Mesothelial cell of epicardium (in vitro differentiated cells): ENCODE measurements at places on chromosomes 7 and 10.

- DNase-seq: no peak
These were observed 2.9 kb downstream of the AKR1D1 start for GRCh38 chr7:138079137-138079536.

DNA sequence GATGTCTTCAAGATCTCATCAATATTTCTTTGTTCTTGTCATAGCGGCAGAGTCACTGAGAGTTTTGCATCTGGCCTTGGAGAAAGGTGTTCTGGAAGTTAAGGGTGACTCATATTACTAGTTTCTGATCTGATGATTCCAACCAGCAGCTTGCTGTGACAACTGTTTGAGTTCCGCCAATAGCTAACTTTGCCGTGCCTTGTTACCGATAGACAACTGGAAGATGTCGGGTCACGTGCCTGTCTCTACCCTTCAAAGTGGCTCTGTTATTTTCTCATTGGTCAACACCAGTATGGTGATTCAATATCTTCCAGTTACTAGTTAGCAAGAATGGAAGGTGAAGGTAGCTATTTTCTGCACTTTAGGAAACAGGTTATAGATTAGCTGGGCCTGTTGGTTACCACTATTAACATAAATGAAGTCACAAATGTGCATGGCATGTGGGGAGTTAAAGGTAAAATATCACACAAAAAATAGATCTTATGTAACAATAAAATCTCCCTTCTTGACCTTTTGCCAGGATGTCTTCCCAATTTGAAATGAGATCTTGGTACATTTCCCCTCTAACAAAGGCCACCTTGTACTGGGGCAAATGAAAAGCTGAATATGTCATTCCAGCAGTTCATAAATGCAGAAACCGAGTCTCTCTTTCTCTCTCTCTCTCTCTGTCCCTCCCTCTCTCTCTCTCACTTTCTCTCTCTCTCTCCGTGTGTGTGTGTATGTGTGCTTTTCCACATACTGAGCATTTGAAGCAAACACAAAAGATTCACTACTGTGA lies 2.6 kb upstream of the MGAM2 start:
- DNase-seq: no peak

DNA sequence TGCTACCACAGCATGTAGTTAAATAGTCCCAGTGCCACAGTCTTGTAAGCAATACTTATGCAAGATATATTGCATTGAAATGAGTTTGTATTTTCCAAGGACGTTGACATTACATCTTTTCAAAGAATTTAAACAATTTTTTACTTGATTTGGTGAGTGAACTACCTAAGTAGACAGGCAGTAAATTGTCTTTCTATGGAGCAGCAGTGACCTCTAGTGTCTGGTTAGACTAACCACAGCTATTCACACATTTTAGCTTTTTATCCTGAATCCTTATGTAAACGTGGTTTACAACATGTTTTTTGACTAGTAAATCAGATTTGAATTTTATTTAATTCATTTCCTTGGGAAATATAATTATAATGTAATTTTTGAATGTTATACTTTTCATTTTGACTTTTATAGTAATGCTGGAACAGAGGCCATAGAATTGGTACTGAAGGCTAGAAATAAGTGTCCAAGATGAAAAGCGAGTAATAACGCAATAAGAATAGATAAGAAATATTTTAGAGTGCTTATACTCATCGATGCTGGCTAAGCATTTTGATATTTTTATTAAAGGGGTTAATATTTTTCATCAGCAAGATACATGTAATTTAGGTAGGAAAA lies 5.6 kb downstream of the LRRTM3 start:
- DNase-seq: no peak

- DNase-seq: no peak
These were observed 9.4 kb upstream of the CALML5 start for GRCh38 chr10:5508786-5509185.

GRCh38 chr7:23247603-23248335 lies 1.2 kb downstream of the GPNMB start:
- DNase-seq: no peak

- DNase-seq: no peak
These were observed 197.6 kb downstream of the DIP2C start for GRCh38 chr10:491667-492424.

GRCh38 chr10:24272374-24272773 lies 63.4 kb downstream of the KIAA1217 start:
- DNase-seq: no peak

DNA sequence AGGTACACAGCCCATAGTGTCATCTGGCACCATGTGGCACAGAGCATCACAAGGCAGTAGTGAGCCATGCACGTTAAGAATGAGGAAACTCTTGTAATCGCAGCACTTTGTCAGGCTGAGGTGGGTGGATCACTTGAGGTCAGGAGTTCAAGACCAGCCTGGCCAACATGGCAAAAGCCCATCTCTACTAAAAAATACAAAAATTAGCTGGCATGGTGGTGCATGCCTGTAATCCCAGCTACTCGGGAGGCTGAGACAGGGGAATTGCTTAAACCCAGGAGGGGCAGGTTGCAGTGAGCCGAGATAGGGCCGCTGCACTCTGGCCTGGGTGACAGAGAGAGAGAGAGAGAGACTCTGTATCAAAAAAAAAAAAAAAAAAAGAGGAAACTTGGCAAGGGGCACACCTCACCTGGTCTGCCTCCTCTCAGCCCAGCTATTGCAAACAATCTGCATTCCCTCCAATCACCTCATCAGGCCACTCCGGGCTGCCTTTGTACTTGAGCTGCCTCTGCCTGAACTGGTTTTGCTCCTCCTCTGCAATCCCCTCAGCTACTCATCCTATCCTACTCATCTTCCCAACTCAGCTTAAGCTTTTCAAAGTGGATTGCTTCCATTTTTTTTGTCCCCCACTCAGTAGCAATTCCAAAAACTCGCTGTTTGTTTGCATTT lies 46.0 kb upstream of the OPTN start:
- no peak for DNase-seq

GRCh38 chr10:95236068-95236903 lies 42.2 kb downstream of the ACSM6 start:
- DNase-seq: no peak

GRCh38 chr7:3682028-3682710 lies 381.1 kb downstream of the SDK1 start:
- DNase-seq: peak; percentile 40

GRCh38 chr7:71470830-71471229 lies 338.9 kb downstream of the GALNT17 start:
- no peak for DNase-seq

GRCh38 chr10:35765996-35766395 lies 123.9 kb upstream of the FZD8 start:
- DNase-seq: no peak

DNA sequence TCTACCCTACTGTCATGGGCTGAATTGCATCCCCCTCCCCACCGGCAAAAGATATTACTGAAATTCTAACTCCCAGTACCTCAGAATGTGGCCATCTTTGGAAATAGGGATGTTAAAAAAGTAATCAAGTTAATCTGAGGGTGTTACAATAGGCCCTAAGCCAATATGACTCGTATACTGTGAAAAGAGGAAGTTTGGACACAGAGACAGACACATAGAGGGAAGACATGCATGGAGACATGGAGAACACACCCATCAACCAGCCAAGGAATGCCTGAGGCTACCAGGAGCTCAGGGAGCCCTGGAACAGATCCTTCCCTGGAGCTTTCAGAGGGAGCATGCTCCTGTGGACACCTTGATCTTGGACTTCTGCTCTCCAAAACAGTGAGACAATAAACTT lies 138.2 kb upstream of the ADO start:
- no peak for DNase-seq

DNA sequence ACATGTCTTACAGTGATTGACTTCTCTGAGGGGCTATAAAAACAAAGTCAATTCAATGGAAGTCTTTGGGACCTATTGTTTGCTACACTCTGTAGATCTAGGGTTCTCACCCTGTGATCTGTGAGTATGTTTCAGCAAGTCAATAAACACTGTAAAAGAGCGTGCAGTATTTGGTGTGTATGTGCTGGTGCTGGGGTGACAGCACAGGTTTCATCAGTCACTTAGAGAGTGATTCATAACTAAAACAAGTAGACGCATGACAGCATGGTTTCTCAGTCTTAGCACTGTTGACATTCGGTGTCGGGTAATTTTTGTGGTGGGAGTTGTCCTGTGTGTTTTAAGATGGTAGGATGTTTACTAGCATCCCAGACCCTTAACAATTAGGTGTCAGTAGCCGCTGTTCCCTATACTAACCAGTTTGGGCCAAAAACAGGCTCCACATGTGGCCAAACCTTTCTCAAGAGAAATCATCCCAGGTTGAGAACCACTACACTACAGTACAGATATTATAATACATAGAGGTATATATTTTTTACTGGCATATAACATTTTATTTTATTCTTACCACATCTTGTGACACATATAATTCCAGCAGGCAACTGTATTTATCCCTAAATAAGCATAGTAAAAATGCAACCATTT lies 411.8 kb downstream of the ARL4A start:
- DNase-seq: no peak

- no peak for DNase-seq
These were observed 169.2 kb downstream of the SND1 start for GRCh38 chr7:127821146-127821545.

DNA sequence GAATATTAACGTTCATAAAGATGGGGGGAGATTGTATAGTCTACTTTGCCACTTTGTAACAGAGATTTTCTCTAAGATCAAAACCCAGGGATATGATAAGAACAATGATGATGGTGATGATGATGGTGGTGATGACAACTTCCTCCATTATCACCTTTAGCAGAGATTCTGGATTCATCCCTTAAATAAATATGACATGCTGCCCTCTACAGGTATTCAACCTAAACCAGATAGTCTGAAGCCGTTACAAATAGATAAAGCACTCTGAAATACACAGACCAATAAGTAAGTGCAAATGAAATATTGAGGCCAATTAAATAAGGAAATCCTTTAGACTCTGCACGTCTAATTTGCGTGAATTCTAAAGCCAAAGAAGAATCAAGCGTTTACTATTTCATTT lies 211.5 kb downstream of the CREB5 start:
- DNase-seq: no peak

DNA sequence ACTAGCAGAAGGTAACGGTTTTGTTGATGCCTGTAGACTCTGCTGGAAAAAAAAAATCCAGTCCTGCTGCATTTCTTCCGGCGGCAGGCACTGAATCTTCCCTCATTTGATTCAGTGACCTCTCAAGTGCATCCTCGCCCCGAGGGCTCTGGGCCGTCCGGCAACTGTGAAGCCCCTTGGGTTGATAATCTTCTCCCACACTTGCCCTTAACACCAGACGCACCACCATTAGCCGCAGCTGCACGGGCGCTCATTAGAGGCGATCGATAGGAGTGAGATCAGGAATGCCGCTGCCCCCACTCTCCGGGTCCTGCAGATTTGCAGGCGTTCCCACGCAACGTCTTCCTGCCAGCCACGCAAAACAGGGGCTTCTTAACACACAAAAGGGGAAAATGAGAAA lies 200.0 kb upstream of the MKI67 start:
- no peak for DNase-seq

- no peak for DNase-seq
These were observed 17.2 kb upstream of the CDHR3 start for GRCh38 chr7:105945848-105946247.

- DNase-seq: no peak
These were observed 177.9 kb upstream of the BET1 start for GRCh38 chr7:94182066-94182465.

DNA sequence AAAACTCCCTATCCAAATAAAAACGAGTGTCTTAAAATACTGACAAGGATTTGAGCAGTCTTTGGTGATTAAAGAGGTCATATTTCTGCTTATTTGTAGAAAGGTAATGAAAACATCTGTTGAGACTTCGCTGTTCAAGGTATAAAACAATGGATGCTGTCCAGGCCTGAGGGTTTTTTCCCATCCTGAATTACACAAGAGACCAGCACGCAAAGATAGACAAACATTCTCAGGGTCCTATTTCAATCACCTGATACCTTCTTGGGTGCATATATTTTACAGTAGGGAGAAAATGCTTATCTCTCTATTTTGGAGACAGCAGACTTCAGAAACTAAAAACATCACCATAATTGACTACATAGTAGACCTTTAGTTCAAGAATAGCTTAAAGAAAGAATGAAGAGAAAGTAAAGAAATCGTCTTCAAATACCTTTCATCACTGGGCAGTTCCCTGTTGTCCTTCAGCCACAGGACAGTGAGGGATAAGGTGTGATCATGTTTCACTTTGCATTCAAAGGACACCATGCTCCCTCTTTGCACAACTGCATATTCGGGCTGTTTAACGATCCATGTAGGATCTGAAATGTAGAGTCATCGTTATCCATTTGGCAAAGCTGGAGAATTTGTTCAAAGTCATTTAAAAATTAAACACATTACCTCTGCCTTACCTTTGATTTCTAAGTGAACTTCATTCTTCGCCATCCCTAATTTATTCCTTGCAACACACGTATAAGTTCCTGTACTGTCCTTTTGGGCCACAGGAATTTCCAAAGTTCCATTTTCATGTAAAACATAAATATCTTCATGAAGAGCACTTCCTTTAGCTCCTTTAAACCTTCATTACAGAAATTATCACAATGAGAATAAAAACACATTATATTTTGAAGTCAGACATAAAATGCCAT lies 63.7 kb upstream of the LAMB4 start:
- no peak for DNase-seq

DNA sequence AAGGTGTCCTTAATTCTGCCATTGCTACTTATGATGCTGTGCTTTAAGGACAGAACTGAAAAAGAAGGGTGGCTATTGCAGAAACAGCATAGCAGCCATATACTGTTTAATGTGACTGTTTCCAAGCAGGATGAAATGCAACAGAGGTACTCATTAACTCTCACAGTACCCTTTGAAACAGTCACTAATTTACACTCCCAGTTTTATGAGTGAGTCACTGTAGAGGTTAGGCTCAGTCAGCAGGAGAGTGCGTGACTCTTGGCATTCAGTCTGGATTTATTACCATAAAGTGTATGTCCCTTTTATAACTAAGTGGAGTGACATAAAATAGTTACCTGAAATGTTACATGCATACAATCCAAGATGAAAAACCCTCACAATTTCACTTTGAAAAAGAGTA lies 27.7 kb downstream of the ALDH18A1 start:
- no peak for DNase-seq

- no peak for DNase-seq
These were observed 48.0 kb upstream of the CARD11 start for GRCh38 chr7:3091631-3092030.

GRCh38 chr7:47832105-47832715 lies 116.1 kb downstream of the PKD1L1 start:
- no peak for DNase-seq

DNA sequence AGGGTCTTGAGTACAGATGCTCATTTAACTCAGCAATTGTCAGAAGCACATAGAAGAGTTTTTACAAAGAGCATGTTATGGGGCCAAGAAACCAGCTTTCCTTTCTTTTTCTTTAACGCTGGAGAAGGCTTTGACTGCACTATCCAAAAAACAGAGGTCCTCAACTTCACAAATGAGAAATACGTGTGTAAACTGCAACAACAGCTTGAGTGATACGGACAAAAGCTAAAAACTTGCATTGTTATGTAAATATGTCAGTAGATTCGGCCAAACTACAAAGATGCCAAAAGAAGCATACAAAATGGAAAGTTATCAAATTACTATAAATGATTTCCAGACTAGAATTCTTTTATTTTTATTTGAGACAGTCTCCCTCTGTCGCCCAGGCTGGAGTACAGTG lies 62.4 kb upstream of the C10orf90 start:
- no peak for DNase-seq

GRCh38 chr7:116542618-116543017 lies 17.8 kb downstream of the CAV1 start:
- DNase-seq: no peak
